ENCODE measurements at places on chromosomes 12 and 14.

DNA sequence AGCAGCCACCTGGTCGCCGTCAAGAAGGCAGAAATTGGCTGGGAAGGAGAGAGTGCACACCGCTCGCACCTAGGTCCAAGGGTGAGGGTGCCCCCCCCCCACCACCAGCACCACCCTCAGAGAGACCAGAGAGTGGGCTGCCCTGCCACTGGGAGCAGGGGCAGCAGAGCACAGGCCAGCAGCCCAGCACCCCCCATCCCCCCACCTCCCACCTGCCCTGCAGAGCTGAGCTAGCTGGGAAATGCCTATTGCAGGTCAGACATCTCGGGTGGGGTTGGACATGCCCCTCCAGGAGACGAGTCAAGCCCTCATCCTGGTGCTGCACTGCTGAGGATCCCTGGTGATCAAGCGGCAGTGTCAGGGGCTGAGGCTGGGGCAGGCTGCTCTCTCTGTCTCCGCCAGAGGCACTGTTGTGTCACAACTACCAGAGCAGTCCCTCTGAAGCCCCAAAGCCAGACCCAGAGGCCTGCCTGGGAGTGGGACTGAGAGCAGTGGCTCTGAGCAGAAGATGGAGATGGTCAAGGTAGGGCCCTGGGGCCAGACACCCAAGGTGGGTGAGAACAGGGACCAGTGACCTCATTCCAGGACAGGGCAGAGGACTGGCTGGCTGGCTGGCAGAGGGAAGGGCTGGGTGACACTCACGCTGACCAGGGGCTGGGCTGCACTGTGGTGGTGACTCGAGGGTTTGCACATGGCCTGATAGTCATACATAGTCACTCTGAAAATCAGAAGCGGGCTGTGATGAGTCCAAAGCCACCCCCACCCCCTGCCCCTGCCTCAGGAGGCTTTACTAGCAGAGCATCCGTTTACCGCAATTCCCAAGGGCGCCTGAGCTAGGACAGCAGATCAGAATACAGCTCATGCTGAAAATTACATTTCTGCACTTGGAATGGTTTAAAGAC lies 19.7 kb upstream of the LRTM2 start:
- no peak for DNase-seq

DNA sequence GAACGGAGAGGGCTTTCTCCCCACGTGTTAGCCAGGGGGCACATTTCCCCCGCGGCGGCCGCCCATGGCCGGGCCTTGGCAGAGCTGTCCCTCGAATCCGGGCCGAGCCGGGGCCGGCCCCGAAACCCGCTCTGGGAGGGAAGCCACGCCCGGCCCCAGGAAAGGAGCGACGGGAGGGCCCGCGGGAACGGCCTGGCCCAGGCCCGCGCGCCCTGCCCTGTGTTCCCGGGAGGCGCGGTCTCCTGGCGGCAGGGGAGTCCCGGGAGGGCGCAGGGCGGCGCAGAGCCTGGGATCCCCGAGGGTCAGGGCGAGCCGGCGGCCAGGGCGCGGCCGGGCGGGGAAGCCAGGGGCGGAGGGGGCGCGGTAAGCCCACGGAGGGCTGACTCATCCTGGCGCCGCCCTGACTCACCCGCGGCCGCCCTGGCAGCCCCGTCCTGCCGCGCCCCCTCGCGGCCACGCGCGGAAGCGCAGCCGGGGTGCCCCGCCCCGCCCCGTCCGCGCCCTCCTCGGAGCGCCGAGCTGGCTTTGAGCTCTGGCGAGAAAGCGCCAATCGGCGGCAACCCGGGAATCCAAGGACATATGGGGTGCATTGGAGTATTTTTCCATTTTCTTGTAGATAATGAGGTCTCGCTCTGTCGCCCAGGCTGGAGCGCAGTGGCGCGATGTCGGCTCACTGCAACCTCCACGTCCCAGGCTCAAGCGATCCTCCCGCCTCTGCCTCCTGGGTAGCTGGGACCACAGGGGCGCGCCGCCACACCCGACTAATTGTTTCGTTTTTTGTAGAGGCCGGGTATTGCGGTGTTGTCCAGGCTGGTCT lies 31.8 kb upstream of the PLEKHG6 start:
- peak; percentile 82 for DNase-seq

- DNase-seq = peak; percentile 59
Measured at GRCh38 chr14:36068777-36069534, 107.6 kb downstream of the PTCSC3 start.

- no peak for DNase-seq
Measured at GRCh38 chr12:48686615-48687334, 4.7 kb upstream of the KANSL2 start.

- no peak for DNase-seq
Measured at GRCh38 chr12:94135896-94136295, 12.5 kb upstream of the PLXNC1 start.

- DNase-seq = peak; percentile 32
Measured at GRCh38 chr12:104684884-104685283, 228.1 kb downstream of the CHST11 start.

GRCh38 chr12:59845293-59845692 lies 249.5 kb downstream of the SLC16A7 start:
- DNase-seq = no peak

DNA sequence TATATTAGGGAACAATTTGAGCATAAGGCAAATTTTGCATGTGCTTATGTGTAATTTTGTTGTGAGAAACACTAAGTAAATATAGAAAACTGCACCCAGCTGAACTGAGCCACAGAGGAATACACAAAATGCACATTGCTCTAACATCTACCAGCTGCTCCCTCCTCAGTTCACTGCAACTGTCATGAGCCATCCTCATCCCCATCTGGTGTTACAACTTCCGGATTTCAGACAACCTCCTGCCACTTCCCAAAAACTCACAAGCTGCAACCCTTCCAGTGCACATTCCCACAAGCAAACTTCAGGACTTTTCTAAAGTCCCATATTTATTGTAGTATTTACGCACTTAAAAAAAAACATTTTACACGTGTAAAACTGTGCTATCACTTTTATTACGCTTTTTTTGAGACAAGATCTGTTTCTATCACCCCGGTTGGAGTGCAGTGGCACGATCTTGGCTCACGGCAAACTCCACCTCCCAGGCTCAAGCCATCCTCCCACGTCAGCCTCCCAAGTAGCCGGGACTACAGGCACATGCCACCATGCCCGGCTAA lies 169.1 kb upstream of the TBX3 start:
- no peak for DNase-seq

GRCh38 chr14:95527387-95528002 lies 7.4 kb upstream of the GLRX5 start:
- DNase-seq = peak; percentile 61

DNA sequence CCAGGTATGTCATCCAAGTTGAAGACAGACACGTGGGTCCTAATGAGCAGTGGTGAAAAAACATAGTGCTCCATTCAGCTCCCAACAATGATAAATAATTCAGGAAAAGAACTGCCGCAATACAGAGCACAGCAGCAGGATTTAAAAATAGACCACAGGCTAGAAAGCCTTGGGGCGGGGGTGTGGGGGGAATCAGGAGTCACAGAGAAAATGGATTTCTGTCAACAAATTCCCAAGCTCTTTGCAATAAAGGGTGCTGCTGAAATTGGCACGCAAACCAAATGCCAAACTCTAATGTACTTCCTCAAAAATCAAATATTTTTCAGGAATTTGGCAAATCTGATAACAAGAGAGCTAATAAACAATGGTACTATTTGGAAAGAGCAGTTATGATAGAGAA lies 58.6 kb downstream of the R3HDM2 start:
- DNase-seq = no peak

DNA sequence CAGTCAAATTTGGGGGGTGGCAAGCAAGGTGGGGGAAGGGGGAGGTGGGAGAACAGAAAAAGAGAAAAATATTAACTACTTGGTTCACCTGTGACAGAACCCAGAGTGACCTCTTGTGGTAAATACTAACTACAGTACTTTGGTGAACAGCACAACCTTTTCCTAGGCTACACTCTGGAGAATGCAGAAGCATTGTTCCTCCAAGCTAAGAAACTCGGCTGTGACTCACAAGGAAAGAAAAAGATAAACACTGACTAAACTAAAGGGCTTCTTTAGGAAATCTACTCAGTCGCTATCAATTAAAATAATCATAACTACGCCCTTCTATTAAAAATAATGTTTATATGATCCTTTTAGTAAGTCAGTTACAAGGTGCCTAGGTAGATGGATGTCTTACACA lies 5.4 kb downstream of the KCNH5 start:
- peak; percentile 50 for DNase-seq

DNA sequence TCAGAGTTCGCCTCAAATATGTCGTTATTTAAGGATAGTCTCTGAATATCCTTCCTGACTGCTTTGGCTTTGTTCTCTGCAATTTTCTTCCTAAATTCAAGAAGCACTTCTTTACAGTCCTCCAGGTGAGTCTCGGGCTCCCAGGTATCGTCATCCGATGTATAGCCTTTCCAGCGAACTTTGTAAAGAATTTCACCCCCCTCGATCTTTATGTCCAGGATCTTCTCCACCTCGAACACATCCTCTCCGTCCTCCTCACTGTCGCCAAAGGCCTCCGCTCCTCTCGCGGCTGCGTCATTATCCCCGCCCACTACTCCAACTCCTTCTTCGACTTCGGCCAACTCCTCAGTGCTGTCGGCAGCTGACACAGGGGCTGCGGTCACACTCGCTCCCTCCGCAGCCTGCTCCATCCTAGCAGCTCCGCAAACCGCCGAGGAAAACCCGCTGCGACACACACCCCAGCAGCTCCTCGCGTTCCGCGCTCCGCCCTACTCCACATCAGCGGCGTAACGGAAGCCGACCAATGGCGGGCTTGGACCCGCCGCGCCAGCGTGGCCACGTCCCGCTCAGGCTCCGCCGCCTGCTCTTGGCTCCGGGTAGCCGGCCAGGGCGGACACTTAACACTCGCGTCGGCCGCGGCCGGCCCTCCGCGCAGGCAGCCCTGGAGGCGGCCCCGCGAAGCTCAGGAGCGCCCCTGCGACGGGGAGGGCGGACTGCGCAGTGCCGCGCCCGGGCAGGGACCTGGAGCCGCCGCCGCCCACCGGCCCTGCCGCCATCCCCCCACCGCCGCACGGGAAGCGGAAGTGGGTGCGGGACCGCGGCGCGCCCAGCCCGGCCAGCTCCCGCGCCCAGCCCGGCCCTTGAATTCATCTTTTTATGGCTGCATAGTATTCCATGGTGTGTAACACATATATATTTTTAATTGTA lies 4.1 kb downstream of the CD163L1 start:
- no peak for DNase-seq

GRCh38 chr12:97681612-97682504 lies 219.3 kb downstream of the RMST start:
- no peak for DNase-seq

DNA sequence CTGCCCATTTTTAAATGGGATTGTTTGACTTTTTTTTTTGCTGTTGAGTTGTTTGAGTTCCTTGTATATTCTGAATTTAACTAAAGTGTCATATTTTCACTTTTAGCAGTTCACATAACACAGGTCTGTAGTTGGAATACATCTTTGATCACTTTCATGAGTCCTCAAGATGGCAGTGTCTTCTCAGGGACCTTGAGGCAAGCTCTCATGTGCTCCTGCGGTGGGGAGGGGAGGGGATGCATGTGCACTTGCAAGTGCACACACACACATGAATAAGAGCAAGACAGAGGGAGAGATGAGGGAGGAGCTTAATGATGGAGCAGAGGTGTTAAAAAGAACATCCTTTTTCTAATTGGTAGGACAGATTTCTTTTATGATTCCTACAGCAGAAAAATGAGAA lies 291.4 kb upstream of the OR4E1 start:
- no peak for DNase-seq

DNA sequence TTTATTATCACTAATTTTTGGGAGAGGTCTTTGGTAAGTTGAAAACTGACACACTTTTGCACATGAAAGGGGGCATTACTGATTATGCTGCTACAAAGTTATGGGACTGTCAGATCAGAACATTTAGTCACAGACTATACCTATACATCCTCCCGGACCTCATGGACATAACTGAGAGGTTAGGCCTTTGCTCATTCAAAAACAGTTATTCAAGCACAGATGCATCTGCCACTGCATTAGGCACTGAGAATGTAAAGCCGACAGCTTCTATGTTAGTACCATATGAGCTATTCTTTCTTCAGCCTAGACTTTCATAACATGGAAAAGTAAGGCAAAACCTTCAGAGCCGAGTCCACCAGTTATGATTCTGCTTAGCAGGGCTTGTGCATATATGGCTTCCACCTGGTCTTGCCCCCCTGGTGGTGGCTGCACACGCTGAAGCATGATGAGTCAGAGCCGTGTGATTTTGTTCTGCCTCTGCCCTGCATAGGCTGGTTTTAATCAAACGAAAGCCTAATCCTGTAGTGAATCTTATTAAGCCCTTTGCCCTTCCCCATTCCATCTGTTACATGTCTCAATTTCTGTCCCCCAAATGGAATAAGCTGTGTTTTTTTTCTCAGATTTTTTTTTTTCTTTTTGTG lies 21.8 kb upstream of the RNU6-8 start:
- DNase-seq = peak; percentile 72

GRCh38 chr12:109538191-109538863 lies 35.0 kb downstream of the MMAB start:
- no peak for DNase-seq

DNA sequence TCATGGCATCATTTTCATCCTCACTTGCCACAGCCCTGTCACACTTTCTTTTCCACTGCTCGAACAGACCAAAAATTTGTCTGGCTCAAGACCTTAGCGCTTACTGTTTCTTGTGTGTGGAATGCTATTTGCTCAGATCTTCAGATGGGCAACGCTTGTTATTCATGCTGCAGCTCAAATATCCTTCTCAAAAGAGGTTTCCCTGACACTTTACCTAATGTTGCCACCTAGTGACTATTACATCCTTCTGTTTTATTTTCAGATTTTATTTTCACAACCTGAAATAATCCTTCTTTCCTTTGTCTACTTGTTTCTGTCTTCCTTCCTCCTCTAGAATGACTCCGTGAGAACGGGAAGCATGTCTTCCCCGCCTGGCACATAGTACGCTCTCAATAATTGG lies 5.6 kb downstream of the FBXO33 start:
- DNase-seq = peak; percentile 65

- no peak for DNase-seq
Measured at GRCh38 chr14:63891148-63891975, 38.6 kb downstream of the SYNE2 start.

DNA sequence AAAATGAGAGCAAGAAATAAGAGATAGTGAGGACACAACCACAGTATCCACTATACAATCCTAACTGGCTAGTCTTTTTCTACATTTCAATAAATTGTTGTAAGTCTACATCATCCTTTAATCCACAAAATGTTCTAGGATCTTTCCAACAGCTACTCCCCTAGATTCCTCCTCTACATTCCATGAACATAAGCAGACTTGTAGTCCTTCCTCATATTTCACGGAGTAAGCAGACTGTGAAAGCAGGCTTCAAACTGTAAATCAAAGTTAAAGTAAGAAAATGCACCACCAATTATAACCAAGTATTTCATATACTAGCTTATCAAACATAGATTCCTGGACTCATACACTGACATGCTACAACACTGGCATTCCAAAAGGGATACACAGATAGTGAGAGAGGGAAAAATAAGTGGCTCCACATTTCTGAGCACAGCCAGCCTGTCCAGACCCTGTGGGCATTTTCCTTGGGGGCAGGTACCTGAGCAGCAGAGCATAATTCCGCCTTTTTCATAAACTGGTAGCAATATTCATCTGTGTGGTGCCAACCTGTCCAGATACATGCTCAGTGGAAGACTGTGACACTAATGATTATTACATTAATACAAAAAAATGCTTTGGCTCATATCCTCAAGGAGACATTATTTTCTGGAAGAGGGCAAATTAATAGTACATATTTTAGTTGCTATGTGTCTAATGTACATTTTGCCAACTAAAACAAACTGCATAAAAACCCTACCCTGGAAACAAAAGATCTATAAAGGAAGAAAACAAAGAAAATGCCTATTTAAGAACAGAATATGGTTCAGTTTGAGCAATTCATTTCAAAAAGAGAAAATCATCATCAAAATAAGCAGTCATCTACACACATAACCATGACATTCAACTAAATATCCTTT lies 113.3 kb upstream of the FSCB start:
- DNase-seq = no peak
